ENCODE measurements at places on chromosomes 2 and 18. TPM values are rescaled to one million over a fixed set of nuclear protein-coding genes. Genes with fewer than 3 reads are reported as not detected.

Gene FMNL2
- total RNA-seq, result 30.3 TPM

GRCh38 chr18:32372381-32373061, 98.2 kb downstream of the GAREM1 start:
- H3K4me3 ChIP-seq, result no peak overlapping the region
- H3K4me1 ChIP-seq, result no peaks in the 10 kb centered on the region
- H3K27me3 ChIP-seq, result no peaks in the 10 kb centered on the region

GRCh38 chr2:207459990-207460757, 69.6 kb upstream of the CREB1 start:
- no peak overlapping the region for H3K4me3 ChIP-seq
- no peaks in the 10 kb centered on the region for H3K4me1 ChIP-seq
- no peak for DNase-seq
- H3K27ac ChIP-seq, result no peak overlapping the region
- no peaks in the 10 kb centered on the region for H3K27me3 ChIP-seq

Gene GAREM2
- 14.2 TPM for total RNA-seq

GRCh38 chr2:39409697-39410389, 27.2 kb downstream of the MAP4K3 start:
- H3K4me3 ChIP-seq, result no peak overlapping the region
- H3K27me3 ChIP-seq, result no peaks in the 10 kb centered on the region
- H3K4me1 ChIP-seq, result peaks cover 19% of the 10 kb centered on the region
- H3K36me3 ChIP-seq, result no peaks in the 10 kb centered on the region
- H3K27ac ChIP-seq, result no peak overlapping the region

- no peak overlapping the region for H3K27ac ChIP-seq
- H3K4me1 ChIP-seq, result no peaks in the 10 kb centered on the region
- H3K4me3 ChIP-seq, result no peak overlapping the region
- DNase-seq, result no peak
These were observed 385.5 kb downstream of the RND3 start for GRCh38 chr2:150101947-150102346.

GRCh38 chr2:35228584-35228983, 1127.0 kb upstream of the CRIM1 start:
- 0 out of 3 replicates have a peak overlapping the region, but pooled peaks have one; percentile 4 for H3K4me3 ChIP-seq
- peaks cover 6% of the 10 kb centered on the region for H3K36me3 ChIP-seq
- H3K4me1 ChIP-seq, result no peaks in the 10 kb centered on the region

DNA sequence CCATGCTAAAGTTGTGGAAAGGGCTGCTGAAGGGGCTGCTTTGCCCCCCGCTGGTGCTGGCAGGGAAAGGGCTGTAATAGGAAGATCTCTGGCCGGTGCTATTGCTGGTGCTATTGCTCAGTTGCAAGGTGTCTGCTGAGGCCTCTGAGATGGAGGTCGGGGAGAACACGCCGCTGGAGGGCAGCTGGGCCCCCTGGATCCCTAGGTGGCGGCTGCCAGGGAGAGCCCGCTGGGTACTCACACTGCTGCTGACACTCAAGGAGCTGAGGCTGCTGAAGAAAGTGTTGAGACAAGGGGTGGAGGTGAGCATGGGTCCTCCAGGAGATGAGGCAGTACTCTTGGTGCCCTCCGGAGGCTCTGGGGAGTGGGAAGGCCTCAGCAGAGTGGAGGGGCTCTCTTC, 4.2 kb downstream of the FOXI3 start:
- H3K27ac ChIP-seq, result no peak overlapping the region
- H3K27me3 ChIP-seq, result peaks cover 12% of the 10 kb centered on the region
- DNase-seq, result no peak
- 0 out of 2 replicates have a peak, but pooled peaks cover 2% of the 10 kb centered on the region for H3K4me1 ChIP-seq
- H3K36me3 ChIP-seq, result peaks cover 41% of the 10 kb centered on the region

- H3K27ac ChIP-seq, result no peak overlapping the region
- H3K36me3 ChIP-seq, result no peaks in the 10 kb centered on the region
- no peak for DNase-seq
- no peaks in the 10 kb centered on the region for H3K27me3 ChIP-seq
- no peaks in the 10 kb centered on the region for H3K4me1 ChIP-seq
- H3K4me3 ChIP-seq, result no peak overlapping the region
These were observed 367.6 kb downstream of the TXNL1 start for GRCh38 chr18:56270671-56271250.

DNA sequence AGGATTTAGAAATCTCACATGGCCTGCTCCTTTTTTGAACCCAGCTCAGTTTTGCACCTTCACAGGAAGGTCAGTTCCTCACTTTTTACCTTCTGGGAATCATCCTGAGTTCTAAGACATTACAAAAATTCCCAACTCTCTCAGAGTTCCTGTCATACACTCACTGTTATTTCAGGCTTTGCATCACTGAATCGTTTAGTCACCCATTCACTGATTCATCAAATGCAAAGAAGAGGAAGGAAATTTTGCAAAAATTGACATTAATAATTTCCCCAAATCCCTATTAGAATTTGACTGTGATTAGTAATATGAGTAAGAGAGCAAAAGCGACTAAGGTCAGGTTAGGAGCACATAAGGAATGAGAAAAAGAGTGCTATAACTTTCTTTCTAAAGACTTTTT, 197.5 kb downstream of the PDE1A start:
- no peak for DNase-seq
- no peaks in the 10 kb centered on the region for H3K4me1 ChIP-seq
- H3K4me3 ChIP-seq, result no peak overlapping the region
- no peaks in the 10 kb centered on the region for H3K36me3 ChIP-seq

Gene IL37
- total RNA-seq, result 0.55 TPM

Gene ANKRD44
- total RNA-seq, result 1.9 TPM

- H3K4me3 ChIP-seq, result no peak overlapping the region
- no peaks in the 10 kb centered on the region for H3K27me3 ChIP-seq
- DNase-seq, result no peak
These were observed 2.7 kb upstream of the ASNSD1 start for GRCh38 chr2:189658306-189659212.

Gene ZSWIM2
- total RNA-seq, result not detected

GRCh38 chr2:20023688-20024087, 11.2 kb upstream of the MATN3 start:
- peaks cover 41% of the 10 kb centered on the region for H3K36me3 ChIP-seq
- no peak for DNase-seq
- no peaks in the 10 kb centered on the region for H3K27me3 ChIP-seq

DNA sequence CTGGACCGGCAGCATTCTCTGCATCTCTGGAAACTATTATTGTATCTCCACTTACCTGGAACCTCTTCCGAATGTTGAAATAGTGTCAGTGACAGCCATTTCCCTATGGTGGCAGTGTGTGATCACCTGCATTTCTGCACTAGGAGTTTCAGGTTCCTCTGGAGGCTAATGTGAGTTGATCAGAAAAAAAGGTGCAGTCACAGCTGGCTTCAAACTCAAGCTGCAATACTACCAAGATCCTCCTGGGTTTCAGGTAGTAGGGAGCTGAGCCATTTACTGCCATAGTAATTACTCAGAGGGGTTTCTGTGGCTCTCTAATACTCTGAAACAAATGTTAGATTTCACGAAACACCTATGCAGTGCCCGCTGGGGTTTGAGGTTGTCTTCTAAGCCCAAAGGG, 183.5 kb upstream of the OSR1 start:
- no peaks in the 10 kb centered on the region for H3K36me3 ChIP-seq
- H3K4me3 ChIP-seq, result no peak overlapping the region
- peak; percentile 36 for DNase-seq
- H3K4me1 ChIP-seq, result no peaks in the 10 kb centered on the region

Gene SERPINB12
- not detected for total RNA-seq

DNA sequence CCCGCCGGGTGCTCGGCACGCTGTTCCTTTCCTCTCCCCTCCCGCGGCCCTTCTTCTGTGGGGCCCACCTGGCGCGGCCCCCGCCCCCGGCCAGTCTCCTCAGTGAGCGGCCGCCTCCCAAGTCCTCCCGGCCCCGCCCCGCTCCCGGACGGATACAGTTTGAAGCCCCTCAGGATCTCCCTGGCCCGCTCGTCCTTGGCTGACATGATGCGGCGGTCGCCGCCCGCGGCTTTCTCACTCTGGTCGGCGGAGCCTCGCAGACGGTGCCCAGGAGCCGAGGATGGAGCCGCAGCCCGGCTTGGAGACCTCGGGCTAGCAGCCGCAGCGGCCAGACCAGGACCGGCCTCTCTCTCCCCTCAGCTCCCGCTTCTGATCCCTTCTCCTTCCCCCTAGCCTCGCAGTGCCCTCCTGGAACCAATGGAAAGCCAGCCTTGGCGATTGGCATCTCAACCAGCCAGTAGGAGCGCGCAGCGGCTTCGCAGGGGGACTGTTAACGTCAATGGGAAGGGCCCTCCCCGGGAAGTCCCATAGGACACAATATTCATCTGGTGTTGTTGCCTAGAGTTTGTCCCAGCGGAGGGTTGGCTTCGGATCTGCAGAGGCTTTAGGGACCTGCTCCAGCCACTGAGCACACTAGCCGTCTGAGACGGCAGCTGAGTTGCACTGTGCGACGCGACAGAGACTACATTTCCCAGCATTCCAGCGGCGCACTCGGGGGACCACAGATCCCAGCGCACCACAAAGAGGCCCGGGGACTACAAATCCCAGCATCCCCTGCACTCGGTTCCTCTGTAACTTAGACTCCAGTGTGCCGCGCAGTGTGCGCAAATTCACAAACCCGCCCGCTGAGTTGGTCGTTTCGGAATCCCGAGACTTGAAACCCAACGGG, at the start of gene PDE6D:
Gene PDE6D (minus strand): TSS at position 374 of the 889 bp plus-strand sequence. CDS start 168 bp downstream, at position 206.
- no peaks in the 10 kb centered on the region for H3K27me3 ChIP-seq
- peak; percentile 97 for DNase-seq
- no peak within 1 kb of the TSS for H3K27ac ChIP-seq
- H3K4me1 ChIP-seq, result no peaks in the 10 kb centered on the region

Gene CYS1
- total RNA-seq, result 0.07 TPM

- no peak overlapping the region for H3K4me3 ChIP-seq
- no peaks in the 10 kb centered on the region for H3K4me1 ChIP-seq
- no peaks in the 10 kb centered on the region for H3K36me3 ChIP-seq
- no peak overlapping the region for H3K27ac ChIP-seq
- DNase-seq, result no peak
These were observed 61.4 kb upstream of the NEUROD1 start for GRCh38 chr2:181741756-181742155.

Gene LHCGR
- total RNA-seq, result 0.44 TPM

GRCh38 chr18:6793455-6793854, 63.9 kb downstream of the ARHGAP28 start:
- no peak overlapping the region for H3K27ac ChIP-seq
- no peak for DNase-seq
- H3K36me3 ChIP-seq, result peaks cover 1% of the 10 kb centered on the region
- H3K4me1 ChIP-seq, result no peaks in the 10 kb centered on the region
- H3K27me3 ChIP-seq, result no peaks in the 10 kb centered on the region

Gene RBM43
- 2.0 TPM for total RNA-seq

- H3K27me3 ChIP-seq, result no peaks in the 10 kb centered on the region
- H3K4me3 ChIP-seq, result no peak overlapping the region
- no peak for DNase-seq
- H3K36me3 ChIP-seq, result peaks cover 41% of the 10 kb centered on the region
- no peaks in the 10 kb centered on the region for H3K4me1 ChIP-seq
These were observed 7.2 kb downstream of the STK36 start for GRCh38 chr2:218679119-218679518.

DNA sequence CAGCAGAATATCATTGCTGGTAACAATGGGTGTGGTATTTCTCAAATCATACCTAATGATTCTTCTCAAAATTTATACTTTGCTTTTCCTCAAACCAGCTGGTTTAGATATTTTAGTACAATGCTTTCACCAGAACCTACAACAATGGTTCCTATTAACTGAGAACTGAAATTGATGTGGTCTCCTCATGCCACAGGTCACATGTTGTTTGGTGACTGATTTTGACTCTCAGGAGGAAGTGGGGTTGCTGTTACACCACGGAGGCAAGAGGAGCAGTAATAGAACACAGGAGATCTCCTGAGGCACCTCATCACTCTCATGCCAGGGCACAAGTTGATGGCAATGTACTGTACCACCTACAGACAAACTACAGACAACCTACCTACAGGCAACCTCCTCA, 3.0 kb upstream of the CEP68 start:
- DNase-seq, result no peak
- no peak overlapping the region for H3K27ac ChIP-seq
- no peaks in the 10 kb centered on the region for H3K27me3 ChIP-seq
- peaks cover 3% of the 10 kb centered on the region for H3K4me1 ChIP-seq
- no peak overlapping the region for H3K4me3 ChIP-seq
- peaks cover 21% of the 10 kb centered on the region for H3K36me3 ChIP-seq

DNA sequence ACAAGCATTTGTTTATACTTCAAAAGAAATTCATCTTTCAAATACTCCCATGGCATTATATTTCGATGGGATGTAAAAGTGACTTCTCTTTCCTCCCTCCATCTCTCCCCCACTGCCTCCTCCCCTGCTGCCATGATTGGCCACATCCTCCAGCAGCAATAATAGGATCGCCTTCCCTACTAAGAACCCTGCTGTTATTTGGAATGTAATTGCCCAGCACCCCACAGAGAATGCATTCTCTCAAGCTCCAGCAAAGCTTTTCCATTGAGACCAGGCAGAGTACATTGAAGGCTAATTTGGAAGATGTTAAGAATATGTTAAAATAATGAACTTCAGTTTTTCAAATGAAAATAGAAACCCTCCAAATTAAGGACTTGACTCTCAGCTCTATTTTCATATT, 375.4 kb upstream of the ACVR2A start:
- peaks cover 11% of the 10 kb centered on the region for H3K4me1 ChIP-seq
- peak; percentile 69 for DNase-seq
- peak overlapping the region; percentile 35 for H3K4me3 ChIP-seq

- peaks cover 28% of the 10 kb centered on the region for H3K27me3 ChIP-seq
- no peaks in the 10 kb centered on the region for H3K36me3 ChIP-seq
- DNase-seq, result peak; percentile 46
- H3K27ac ChIP-seq, result no peak overlapping the region
- peak overlapping the region; percentile 56 for H3K4me3 ChIP-seq
These were observed 84.1 kb upstream of the EPB41L3 start for GRCh38 chr18:5627776-5628511.

DNA sequence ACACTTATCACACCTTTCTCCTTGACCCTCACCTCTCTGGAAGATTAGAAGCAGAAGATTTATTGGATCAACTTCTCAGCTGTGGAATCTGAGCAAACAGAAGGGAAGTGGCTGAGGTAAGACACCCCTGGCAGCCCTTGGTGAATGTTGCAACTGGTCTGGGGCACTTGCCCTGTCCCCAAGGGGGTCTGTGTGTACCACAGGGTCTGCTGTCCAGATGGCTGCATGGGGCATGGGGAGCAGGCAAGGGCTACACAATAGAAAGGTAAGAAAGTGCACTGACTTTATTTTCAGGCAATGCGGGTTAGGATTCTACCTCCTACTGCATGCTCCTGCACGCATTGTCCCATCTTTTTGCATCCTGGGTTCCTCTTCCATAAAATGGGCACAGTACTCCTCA, 238.4 kb upstream of the SMAD2 start:
- no peak overlapping the region for H3K27ac ChIP-seq
- H3K4me1 ChIP-seq, result no peaks in the 10 kb centered on the region
- DNase-seq, result no peak
- no peaks in the 10 kb centered on the region for H3K27me3 ChIP-seq
- H3K4me3 ChIP-seq, result no peak overlapping the region
- no peaks in the 10 kb centered on the region for H3K36me3 ChIP-seq

- H3K36me3 ChIP-seq, result no peaks in the 10 kb centered on the region
- H3K4me1 ChIP-seq, result no peaks in the 10 kb centered on the region
- no peak overlapping the region for H3K27ac ChIP-seq
- DNase-seq, result no peak
- H3K27me3 ChIP-seq, result no peaks in the 10 kb centered on the region
- H3K4me3 ChIP-seq, result no peak overlapping the region
These were observed 5.8 kb upstream of the CCDC88A start for GRCh38 chr2:55425431-55425831.

Gene DSG3
- total RNA-seq, result 0.04 TPM

Gene PLCD4
- 0.42 TPM for total RNA-seq

Gene CXCR4
- total RNA-seq, result 0.79 TPM

Gene ANKRD53
- total RNA-seq, result 0.28 TPM

GRCh38 chr2:88190808-88191721, 20.9 kb downstream of the THNSL2 start:
- DNase-seq, result peak; percentile 82
- H3K27me3 ChIP-seq, result no peaks in the 10 kb centered on the region
- no peaks in the 10 kb centered on the region for H3K36me3 ChIP-seq
- H3K4me3 ChIP-seq, result no peak overlapping the region
- H3K27ac ChIP-seq, result no peak overlapping the region

Gene NCKAP5
- total RNA-seq, result 0.26 TPM

Measured in H9 (cell line).